Cardiac septum (tissue), 1 donor: ENCODE measurements at places on chromosomes 1 and 21. TPM values are rescaled to one million over a fixed set of nuclear protein-coding genes. Genes with fewer than 3 reads are reported as not detected.

The KAZN gene
- 3.1 TPM for total RNA-seq

- DNase-seq: no peak
These were observed 67.7 kb upstream of the RAB4A start for GRCh38 chr1:229203030-229203751.

GRCh38 chr1:59511476-59512465 is 214.9 kb downstream of the FGGY start:
- no peak for DNase-seq

GRCh38 chr1:211829343-211830054 is 1.1 kb downstream of the LPGAT1 start:
- DNase-seq: peak; percentile 74
